ENCODE measurements at places on chromosomes 5 and 9. TPM values are rescaled to one million over a fixed set of nuclear protein-coding genes. Genes with fewer than 3 reads are reported as not detected.
A peak's percentile ranks its signal among the peaks of the same experiment; 100 is the strongest.

DNA sequence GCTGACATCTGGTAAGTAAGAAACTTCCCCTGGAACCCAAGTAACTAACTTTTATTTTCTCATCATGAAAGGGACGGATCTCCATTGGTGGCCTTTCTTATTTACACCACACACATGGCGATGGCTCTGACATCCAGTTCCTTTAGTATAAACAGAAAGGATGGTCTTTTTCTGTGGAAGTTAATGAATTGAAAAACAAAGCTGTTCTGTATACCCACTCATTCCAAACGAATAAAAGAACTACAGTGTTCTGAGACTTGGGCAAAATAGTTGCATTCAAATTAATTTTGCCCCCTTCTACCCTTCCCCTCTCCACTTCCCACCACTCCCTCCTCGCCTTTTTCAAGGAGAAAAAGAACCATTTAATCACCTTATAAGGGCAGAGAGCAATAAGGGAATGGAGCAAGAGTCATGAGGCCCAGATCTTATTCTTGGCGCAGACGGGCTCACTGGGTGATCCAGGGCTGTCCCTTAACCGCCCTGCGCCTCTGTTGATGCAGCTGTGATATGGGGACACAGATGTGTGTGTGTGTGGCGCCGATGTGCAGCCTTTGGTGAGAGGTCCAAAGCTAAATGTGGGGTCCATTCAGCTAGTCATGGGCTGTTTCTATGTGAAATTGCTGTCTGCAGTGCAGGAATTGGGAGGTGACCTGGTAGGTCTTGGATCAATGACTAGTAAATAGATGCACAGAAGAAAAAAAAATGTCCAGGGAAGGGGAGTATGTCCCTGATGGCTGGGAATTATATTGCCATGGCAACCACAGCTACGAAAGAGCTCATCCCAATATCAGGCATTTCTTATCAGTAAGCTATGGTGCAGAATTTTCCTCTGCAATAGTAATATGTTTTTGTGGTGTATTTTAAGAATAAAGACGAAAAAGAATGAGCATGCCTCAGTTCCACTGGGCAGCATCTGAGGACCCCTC, 141.5 kb upstream of the ERCC6L2 start:
- DNase-seq = no peak

DNA sequence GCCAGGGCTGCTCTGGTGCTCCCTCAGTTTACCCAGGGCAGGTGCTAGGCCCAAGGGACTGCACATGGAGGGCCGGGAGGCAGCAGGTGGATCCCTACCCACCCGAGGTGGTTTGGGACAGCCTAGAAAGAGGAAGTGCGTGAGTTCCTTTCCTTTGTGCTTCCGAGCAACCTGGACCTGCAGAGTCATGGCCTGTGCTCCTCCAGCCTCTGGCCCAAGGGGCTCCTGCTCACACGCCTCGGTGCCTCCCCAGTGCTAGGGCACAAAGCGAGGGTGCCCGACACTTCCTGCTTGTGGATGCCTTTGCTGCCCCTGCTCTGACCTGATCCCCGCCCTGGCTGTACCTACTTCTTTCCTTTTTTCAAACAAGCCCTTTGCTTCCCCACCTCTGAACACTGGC, 79.3 kb downstream of the RXRA start:
- no peak for DNase-seq

DNA sequence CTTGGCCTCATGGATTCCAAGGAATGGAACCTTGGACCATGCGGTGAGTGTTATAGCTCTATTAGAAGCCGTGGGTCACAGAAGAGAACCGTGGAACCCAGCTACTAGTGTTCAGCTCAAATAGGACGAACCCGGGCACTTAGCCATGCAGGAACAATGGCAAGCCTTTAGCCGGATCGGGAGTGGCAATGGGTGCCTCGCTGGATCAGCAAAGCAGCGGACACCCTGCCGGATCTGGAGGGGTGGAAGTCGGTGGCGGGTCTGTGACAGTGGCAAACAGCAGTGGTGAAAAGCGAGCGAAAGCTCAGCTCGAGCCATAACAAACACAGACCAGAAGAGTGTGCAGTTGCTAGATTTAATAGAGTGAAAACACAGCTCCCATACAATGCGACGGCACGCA, 2.4 kb upstream of the CDO1 start:
- no peak for DNase-seq

DNA sequence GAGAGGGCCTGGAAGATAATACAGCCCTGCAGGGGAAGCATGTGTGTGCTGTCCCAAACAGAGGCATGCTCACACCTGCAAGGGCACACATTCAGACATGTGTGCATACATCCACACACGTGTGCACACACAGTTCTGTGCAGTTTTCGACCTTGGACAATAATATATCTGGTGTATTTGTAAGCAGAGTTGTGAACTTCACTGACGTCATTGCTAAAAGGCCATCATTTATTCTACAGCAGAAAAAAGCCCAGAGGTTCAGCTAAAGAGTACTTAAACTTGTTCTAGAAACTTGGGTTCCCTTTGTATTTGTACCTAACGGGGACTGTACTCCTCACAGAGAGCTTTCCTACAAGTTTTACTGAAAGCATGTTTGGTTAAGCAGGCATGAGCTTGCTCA, 19.5 kb downstream of the IRX2 start:
- DNase-seq = no peak

- DNase-seq = no peak
Observed at GRCh38 chr5:103910011-103910410, 347.4 kb upstream of the NUDT12 start.

GRCh38 chr9:120210274-120210673, 369.7 kb downstream of the CDK5RAP2 start:
- DNase-seq = no peak

- no peak for DNase-seq
Observed at GRCh38 chr9:77830618-77831285, 182.6 kb upstream of the GNA14 start.

The PHYHD1 gene
- 46.5 TPM for total RNA-seq

DNA sequence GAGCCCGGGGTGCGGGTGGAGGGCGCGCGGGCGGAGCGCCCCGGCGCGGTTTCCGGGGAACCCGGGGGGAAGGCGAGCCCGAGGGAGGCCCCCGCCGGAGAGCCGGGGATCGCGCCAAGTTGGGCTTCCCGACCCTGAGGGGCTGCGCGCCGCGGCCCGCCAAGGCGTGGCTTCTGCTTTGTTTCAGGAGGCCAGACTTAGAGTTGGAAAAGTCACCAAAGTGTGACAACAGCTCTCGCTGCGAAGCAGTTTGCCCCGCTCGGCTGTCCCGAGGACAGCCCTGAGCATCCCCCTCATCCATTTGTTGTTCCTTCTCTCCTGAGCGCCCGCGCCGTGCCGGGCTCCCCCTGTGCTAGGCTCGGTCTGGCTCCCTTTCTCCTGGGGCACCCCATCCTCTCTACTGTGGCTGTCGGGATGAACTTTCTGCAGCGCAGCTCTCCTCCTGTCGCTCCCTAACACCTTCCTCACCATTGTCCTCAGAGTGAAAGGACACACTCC, 410 bp downstream of the GLIPR2 start:
- DNase-seq = no peak

- no peak for DNase-seq
Observed at GRCh38 chr9:33304362-33304761, 14.0 kb downstream of the NFX1 start.

DNA sequence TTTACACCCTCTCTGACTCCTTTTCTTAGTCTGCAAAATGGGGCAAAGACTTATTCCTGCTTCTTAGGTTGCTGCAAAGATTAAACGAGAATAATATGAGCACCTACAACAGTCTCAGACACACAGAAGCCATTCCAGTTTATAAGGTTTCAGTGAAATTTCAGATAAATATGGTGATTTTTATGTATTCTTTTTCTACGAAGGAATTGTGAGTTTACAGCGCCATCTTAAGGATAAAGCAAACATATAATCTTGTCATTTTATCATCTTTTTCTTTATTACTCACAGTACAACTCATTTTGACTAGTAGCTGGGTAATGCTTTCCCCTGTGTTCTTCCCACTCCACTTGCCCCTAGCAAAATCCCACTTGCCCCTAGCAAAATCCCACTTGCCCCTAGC, 29.2 kb upstream of the SMC5 start:
- DNase-seq = no peak

The MUSK gene
- 3.7 TPM for total RNA-seq

- DNase-seq = peak; percentile 62
Observed at GRCh38 chr9:93676310-93677047, 100.1 kb downstream of the PHF2 start.

DNA sequence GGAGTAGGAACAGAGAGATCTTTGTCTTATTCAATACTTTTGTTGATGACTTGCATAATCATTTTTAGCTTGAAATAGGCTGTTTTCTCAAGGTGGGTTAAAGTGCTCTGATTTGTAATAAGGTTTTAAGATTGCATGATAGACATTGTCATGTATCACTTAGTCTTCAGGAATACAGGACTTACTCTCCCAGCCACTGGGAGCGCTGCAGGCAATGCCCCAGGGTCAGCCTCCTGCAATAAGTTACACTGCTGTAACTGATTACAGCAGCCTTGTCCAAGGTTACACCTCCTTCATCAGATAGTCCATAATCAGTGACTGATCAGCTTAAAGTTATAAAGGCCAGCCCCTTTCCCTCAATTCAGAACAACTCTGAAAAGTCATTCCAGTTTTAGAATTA, 218.6 kb downstream of the ESM1 start:
- no peak for DNase-seq

GRCh38 chr9:5586391-5586802, 42.5 kb upstream of the RIC1 start:
- DNase-seq = no peak

GRCh38 chr5:172952034-172952511, 7.2 kb upstream of the RPL26L1 start:
- no peak for DNase-seq

GRCh38 chr9:81113453-81114124, 575.8 kb downstream of the TLE1 start:
- DNase-seq = no peak

DNA sequence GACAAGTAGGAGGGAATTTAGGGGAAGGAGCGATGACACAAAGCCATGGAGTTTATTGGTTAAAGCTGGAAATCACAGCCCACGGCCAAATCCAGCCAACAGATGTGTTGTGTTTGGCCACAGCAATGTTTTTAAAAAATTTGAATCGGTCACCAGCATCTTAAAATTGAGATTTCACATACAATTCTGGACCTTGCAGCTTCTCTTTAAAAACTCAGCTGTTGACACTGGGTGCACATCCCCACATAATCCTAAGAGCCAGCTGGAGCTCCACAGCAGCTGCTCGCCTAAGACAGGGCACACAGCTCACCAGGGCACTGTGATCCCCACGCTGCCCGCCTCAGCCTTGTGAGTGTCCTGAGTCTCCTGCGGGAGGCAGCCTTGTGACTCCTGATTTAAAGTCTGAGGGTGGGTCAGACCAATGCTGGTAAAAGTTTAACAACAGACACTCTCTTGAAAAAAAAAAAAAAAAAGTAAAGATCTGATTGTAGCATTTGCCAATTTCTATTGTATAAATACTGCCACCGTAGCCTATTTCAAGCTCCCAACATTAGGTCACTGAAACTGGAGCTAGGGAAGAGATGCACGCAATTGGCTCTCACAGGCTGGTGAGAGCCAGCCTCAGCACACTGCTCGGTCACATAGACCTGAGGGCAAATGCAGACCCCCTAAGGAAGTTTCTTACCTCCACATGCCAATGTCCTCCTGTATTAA, 124.8 kb downstream of the HSD17B3 start:
- no peak for DNase-seq

DNA sequence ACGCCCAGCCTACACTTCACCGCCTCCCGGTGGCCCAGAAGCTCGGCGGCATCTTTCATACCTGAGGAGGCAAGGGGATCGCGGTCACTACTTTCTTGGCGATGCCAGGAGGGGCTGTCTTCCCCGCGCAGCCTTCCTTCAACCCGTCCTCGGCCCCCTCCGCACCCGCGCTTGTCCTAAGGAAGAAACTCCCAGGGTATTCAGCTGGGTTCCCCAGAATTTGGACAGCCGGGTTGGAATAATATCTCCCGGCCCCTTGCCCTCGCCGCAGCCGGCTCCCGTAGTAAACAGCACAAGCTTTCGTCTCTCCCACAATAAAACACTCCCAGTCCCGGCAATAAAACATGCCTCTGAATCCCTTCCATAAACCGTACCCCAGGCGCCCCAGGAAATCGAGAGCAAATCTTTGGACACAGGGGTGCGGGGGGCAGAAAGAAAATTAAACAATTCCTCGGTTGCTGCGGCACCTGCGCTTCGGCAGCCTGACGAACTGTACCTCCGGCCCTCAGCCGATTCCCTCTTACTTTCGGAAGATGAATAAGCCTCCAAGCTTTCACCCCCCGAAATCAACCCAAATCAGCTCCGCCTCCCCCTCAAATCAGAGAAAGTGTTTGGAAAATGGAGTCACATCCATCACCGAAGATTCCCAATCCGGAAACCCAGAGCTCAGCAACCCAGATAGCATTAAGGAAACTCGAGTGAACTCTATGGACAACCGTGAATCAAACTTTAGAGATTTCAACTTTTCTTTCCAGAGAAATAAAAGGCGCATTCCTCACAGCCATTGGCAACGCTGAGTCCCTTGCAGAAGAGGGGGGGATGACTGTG, 1.1 kb downstream of the OTP start:
- DNase-seq = no peak

- DNase-seq = no peak
Observed at GRCh38 chr5:113330533-113331208, 104.1 kb downstream of the TSSK1B start.

- no peak for DNase-seq
Observed at GRCh38 chr9:20528253-20528652, 94.0 kb downstream of the MLLT3 start.

The GABRA6 gene
- total RNA-seq = not detected

The HEMGN gene
- total RNA-seq = not detected

DNA sequence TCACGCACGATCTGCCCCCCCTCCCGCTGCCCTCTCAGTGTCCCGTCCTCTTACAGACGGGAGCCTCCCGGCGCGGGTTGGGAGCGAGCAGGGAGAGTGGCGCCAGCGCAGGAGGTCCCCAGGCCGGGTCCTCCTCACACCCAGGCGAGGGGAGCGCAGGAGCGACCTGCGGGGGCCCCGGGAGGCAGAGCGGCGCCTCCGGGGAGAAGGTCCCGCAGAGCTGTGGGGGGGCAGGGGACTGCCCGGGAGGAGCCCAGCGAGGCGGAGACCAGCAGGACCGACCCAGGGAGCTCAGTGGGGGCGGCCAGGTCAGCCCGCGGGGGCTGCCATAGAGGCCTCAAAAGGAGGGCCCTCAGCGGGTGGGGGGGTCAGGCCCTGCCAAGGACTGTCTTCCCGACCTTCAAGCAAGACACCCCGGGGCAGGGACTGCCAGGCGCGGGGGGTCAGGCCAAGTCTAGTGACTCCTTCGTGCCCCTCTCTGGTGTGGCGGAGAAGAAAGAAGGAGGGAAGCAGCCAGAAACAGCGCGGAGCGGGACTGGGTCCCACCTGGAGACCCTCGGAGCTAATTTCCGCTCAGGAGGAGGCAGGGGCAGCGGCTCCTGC, 123.3 kb upstream of the ERCC6L2 start:
- DNase-seq = no peak

The PHF24 gene
- 0.23 TPM for total RNA-seq

- DNase-seq = no peak
Observed at GRCh38 chr9:107214915-107215314, 68.2 kb upstream of the RAD23B start.

DNA sequence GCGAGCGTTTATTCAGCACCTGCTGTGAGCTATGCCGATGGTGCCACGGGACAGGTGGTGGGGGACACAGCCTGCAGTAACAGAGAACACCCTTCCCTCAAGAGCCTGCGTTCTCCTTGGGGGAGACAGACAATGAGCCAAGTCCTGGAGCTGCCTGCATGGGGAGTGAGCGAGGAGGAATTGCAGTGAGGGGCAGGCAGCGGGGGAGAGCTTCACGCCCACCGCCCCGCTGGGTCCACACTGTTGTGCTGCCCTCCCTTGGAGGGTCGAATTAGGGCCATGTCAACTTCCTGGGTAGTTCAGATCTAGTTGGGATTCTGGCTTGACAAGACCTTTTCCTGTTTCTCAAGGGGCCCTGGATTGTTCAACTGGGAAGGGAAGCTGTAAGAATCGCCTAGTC, 55.5 kb upstream of the N4BP3 start:
- DNase-seq = no peak

Measured in upper lobe of right lung (tissue), 1 donor.